Activated CD4-positive, alpha-beta memory T cell treated with anti-CD3 and anti-CD28 coated beads for 36 hours (primary cell): ENCODE measurements at places on chromosomes 1 and 21. TPM values are rescaled to one million over a fixed set of nuclear protein-coding genes. Genes with fewer than 3 reads are reported as not detected.

KCNJ9 gene
- not detected for total RNA-seq

DNA sequence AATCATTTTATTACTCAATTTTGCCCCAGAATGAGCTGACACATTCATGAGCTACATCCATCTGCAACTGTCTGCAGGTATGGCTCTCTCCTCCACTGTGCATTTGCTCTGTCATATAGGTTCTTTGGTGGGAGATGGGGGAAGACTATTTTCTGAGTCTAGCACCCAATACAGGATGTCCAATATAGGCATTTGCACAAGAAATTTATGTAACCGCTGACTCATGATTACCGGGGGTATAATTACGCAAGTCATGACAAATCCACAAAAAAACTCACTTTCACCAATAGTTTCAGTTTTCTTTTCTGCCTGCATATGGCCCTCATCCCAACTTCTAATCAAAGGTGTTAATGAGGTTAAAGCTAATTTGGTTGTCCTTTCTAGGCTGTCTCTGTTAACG is 17.5 kb upstream of the VSIG8 start:
- DNase-seq: no peak
- H3K27me3 ChIP-seq: no peaks in the 10 kb centered on the region
- no peak overlapping the region for H3K27ac ChIP-seq

DNA sequence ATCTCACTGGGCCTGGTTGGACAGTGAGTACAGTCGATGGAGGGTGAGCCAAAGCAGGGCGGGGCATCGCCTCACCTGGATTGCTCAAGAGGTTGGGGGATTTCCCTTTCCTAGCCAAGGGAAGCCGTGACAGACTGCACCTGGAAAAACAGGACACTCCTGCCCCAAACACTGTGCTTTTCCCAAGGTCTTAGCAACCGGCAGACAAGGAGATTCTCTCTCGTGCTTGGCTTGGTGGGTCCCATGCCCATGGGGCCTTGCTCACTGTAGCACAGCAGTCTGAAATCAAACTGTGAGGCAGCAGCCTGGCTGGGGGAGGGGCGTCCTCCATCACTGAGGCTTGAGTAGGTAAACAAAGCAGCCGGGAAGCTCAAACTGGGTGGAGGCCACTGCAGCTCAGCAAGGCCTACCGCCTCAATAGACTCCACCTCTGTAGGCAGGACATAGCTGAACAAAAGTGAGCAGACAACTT is 11.3 kb downstream of the C1orf105 start:
- H3K36me3 ChIP-seq: peaks cover 10% of the 10 kb centered on the region
- H3K27ac ChIP-seq: no peak overlapping the region
- no peak overlapping the region for H3K4me3 ChIP-seq
- DNase-seq: peak; percentile 34
- H3K4me1 ChIP-seq: peaks cover 33% of the 10 kb centered on the region

DNA sequence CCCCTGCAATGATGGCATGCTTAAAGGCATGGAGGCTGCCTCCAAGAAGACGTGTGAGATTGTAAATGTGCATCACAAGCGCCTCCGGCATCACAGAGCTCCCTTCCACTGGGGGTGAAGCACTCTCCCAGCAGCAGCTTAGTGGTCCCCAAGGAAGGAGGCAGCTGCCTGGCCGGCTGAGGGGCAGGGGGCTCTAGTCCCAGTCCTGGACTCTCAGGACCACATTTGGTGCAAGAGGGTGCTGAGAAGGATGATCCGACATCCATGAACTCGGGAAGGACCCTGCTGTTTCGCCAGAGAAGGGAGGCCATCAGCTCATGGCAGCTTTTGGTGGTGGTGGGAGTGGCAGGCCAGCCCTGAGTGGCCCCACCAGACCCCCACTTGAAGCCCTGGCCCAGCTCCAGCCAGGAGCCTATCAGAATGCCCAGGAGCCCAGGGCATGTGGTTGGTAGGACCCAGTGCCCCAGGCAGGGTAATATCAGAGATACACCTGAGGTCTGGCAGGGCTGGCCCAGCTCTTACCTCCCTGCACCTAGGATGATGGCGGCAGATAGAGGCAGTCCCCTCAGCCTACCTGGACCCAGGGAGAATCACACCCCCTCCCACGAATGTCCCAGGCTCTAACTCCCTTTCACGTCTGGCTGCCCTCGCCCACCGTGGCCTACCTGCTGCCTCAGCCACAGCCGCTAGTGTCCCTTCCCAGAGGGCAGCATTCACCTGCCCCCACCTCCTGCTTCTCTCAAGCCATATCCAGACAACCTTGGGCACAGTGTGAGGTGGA is 2.4 kb upstream of the WNT9A start:
- no peak overlapping the region for H3K4me3 ChIP-seq
- DNase-seq: no peak
- no peaks in the 10 kb centered on the region for H3K36me3 ChIP-seq
- peaks cover 20% of the 10 kb centered on the region for H3K27me3 ChIP-seq
- no peak overlapping the region for H3K27ac ChIP-seq

ILF2 gene
- 323 TPM for total RNA-seq

GRCh38 chr1:225559326-225559725 is 93.6 kb downstream of the ENAH start:
- no peak overlapping the region for H3K4me3 ChIP-seq
- no peak for DNase-seq
- no peaks in the 10 kb centered on the region for H3K4me1 ChIP-seq
- H3K27ac ChIP-seq: no peak overlapping the region
- H3K27me3 ChIP-seq: no peaks in the 10 kb centered on the region

DNA sequence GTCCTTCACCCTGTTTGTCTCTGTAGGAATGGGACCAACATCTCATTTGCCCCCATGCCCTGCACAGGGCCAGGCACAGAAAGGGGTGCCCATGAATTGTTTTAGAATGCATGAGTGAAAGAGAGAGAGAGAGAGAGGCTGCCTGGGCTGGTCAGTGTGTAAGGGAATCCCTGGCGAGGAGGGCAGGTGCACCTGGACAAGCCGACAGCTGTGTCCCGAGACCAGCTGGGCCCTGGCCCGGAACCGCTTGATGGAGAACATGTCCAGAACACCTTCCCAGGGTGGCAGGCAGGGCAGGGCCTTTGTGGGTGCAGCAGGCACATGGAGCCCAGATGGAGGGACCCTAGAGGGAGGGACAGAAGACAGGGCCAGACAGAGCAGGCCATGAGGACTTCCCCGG is 22.7 kb downstream of the SPOCD1 start:
- H3K27ac ChIP-seq: no peak overlapping the region
- H3K27me3 ChIP-seq: peaks cover 1% of the 10 kb centered on the region
- H3K4me1 ChIP-seq: peaks cover 7% of the 10 kb centered on the region
- H3K36me3 ChIP-seq: no peaks in the 10 kb centered on the region

ACTA1 gene
- total RNA-seq: not detected

DISP3 gene
- total RNA-seq: 0.21 TPM

OLIG1 gene
- not detected for total RNA-seq

GRCh38 chr1:201350884-201351283 is 26.6 kb downstream of the TNNT2 start:
- H3K4me1 ChIP-seq: no peaks in the 10 kb centered on the region
- H3K4me3 ChIP-seq: no peak overlapping the region
- H3K36me3 ChIP-seq: no peaks in the 10 kb centered on the region
- no peak overlapping the region for H3K27ac ChIP-seq
- DNase-seq: no peak

RNF186 gene
- not detected for total RNA-seq

DNA sequence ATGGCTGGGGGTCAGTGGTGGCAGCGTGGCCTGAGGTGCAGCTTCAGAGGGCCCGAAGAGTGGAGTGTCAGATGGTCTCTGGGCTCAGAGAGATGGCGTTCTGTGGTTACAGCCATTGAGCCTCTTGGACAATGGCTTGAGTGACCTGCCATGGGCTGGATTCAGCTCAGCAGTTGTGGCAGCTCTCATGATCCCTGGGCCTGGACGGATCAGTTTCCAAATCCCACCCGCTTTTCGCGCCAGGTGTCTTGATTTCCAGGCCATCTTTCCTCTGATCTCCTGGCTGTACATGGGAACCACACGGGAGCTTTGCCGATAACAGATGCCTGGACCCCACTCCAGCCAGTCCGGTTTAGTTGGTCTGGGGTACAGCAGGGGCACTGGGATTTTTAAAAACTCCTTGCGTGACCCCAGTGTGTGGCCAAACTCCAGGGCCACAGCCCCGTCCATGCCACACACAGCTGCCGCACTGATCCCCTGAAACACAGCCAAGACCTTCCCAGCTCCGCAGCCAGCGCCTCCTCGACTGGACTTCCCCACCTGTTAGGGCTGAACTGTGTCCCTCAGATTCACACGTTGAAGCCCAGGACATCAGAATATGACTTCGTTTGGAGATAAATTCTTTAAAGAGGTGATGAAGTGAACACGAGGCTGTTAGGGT is 67.9 kb downstream of the ATP5PO start:
- H3K27me3 ChIP-seq: peaks cover 2% of the 10 kb centered on the region
- no peak for DNase-seq
- H3K4me1 ChIP-seq: no peaks in the 10 kb centered on the region

SLAMF1 gene
- 166 TPM for total RNA-seq

- peaks cover 9% of the 10 kb centered on the region for H3K36me3 ChIP-seq
- H3K4me3 ChIP-seq: no peak overlapping the region
- H3K4me1 ChIP-seq: no peaks in the 10 kb centered on the region
- no peak overlapping the region for H3K27ac ChIP-seq
Observed at GRCh38 chr1:63545780-63546179, 22.5 kb downstream of the EFCAB7 start.
